ENCODE measurements at places on chromosomes 12 and 14.

DNA sequence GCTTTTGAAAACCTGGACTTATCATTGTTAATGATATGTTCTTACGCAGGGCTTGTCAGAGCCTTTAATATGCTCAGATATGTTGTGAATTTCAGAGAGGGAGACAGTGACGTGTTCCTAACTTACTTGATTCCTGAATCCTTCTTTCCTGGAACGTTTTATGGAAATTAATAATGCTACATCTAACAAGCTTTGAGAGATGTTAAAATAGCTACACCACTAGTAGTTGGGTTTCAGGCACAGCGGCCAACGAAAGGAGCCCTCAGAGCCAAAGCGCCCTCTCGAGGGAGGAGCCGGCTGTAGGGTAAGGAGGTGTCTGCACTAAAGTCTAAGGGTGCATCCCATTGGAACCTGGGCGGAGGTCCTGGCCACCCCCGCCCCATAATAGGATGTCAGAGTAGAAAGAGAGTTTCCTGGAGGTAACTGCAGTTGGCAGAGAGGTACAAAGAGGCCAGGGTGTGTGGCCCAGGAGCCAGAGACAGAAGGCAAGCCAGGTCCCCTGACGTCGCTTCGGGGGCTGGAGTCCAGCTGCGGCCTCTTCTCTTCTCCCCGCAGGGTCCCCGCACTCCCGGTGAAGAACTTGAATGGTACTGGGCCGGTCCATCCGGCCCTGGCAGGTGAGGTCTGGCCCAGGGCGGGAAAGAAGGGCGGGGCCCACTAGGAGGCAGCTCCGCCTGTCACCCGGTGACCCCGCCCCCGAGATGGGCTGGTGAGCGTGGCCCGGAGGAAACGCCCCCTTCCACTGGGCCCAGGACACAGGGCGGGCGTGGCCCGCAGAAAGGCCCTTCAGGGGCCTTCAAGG lies 36.3 kb downstream of the DTX1 start:
- H3K4me3 ChIP-seq: no peak overlapping the region
- no peak for DNase-seq
- peaks cover 2% of the 10 kb centered on the region for H3K27me3 ChIP-seq
- H3K4me1 ChIP-seq: peaks cover 41% of the 10 kb centered on the region

DNA sequence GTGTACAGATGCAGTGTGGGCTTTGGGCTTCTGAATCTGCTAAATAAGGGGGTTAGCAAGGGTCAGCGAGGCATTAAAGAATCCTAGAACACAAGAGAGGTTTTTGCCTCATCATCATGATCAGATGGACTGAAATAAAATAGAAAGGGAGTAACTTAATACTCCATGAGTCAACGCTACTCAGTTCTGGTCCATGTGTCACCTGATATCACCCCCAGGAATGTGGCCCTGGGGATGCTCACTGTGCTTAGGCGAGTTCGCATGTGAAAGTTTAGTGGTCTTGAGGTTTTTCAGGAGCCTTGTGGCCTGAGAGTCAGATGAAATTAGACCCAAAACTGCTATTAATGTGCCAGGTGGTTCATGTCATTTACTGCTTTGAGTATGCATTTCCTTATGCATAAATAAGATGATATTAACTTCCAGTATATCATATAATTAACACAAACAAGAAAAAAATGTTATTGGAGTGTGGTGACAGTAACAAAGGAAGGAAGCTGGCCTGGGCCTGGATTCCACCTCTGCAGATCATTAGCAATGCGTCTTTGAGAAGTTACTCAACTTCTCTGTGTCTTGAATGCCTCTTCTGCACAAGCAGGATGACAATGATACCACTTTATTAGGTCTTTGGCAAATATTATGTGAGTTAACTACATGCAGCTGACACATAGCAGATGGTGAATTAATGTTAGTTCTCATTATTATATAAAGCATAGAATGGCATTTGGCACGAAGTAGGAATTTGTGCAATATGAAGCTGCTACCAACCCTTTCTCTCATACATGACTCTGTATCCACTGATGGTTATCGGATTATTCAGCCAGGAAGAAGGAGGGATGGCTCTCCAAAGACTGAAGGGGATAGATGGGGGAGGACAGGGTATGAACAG lies 1272.6 kb downstream of the AACS start:
- H3K4me1 ChIP-seq: no peaks in the 10 kb centered on the region
- no peak overlapping the region for H3K4me3 ChIP-seq
- no peaks in the 10 kb centered on the region for H3K27me3 ChIP-seq
- H3K27ac ChIP-seq: no peak overlapping the region
- H3K36me3 ChIP-seq: no peaks in the 10 kb centered on the region

- peaks cover 11% of the 10 kb centered on the region for H3K36me3 ChIP-seq
- H3K4me3 ChIP-seq: no peak overlapping the region
- H3K27me3 ChIP-seq: no peaks in the 10 kb centered on the region
- DNase-seq: no peak
These were observed 1.9 kb upstream of the HAL start for GRCh38 chr12:95997911-95998510.

DNA sequence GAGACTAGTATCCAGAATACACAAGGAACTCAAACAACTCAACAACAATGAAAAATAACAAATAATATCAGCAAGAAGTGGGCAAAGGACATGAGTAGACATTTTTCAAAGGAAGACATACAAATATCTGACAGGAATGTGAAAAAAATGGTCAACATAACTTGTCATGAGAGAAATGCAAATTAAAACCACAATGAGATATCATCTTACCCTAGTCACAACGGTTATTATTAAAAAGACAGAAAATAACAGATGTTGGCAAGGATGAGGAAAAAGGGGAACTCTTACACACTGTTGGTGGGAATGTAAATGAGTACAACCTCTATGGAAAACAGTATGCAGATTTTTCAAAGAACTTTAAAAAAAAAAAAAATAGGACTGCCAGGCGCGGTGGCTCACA lies 20.4 kb downstream of the VWF start:
- H3K36me3 ChIP-seq: no peaks in the 10 kb centered on the region
- H3K27ac ChIP-seq: no peak overlapping the region
- peaks cover 7% of the 10 kb centered on the region for H3K27me3 ChIP-seq
- DNase-seq: no peak
- H3K4me1 ChIP-seq: no peaks in the 10 kb centered on the region

- no peaks in the 10 kb centered on the region for H3K27me3 ChIP-seq
- H3K4me1 ChIP-seq: no peaks in the 10 kb centered on the region
- H3K27ac ChIP-seq: no peak overlapping the region
- no peaks in the 10 kb centered on the region for H3K36me3 ChIP-seq
These were observed 151.4 kb downstream of the KTN1 start for GRCh38 chr14:55731311-55731872.

GRCh38 chr12:74456431-74456830 lies 81.2 kb upstream of the ATXN7L3B start:
- H3K36me3 ChIP-seq: no peaks in the 10 kb centered on the region
- DNase-seq: no peak
- no peaks in the 10 kb centered on the region for H3K27me3 ChIP-seq

DNA sequence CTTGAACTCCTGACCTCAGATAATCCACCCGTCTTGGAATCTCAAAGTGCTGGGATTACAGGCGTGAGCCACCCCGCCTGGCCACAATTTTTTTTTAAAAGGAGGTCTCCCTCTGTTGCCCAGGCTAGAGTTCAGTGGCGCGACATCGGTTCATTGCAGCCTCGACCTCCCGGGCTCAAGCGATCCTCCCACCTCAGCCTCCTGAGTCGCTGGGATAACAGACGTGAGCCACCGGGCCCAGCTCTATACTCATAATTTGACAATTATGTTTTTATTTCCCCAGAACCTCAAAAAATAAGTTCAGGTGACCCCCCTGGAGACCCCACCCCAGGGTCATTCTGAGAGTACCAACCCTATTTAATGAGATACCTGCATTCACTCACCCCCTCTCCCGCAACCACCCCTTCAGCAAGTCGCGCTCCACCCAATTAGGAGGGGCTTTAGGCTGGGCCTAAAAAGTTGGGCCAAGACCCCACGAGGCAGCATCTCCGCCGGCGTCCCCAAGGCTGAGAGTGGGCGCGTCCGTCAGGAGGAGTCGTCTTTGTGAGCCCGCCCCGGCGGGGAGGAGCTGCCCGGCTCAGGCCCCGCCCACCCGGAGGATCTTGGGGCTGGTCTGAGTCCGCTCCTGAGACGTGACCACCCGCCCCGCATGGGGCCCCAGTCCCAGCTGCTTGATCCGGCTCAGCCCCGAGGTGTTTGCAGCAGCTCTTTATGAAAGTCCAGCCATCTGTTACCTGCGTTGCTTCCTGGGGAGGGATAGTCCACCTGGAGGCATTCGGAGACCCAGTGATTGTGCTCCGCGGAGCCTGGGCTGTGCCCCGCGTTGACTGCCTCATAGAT lies at the start of gene ANKRD33:
Gene ANKRD33, plus strand, starts transcription at position 628 of the 840 bp plus-strand sequence. Its CDS starts 84 bp downstream, at position 712.
- peaks cover 12% of the 10 kb centered on the region for H3K4me1 ChIP-seq
- H3K36me3 ChIP-seq: no peaks in the 10 kb centered on the region
- H3K4me3 ChIP-seq: no peak within 1 kb of the TSS
- DNase-seq: no peak
- H3K27ac ChIP-seq: no peak within 1 kb of the TSS

GRCh38 chr14:24436355-24437019 lies 6.1 kb downstream of the SDR39U1 start:
- peak; percentile 34 for DNase-seq
- no peak overlapping the region for H3K27ac ChIP-seq
- no peaks in the 10 kb centered on the region for H3K27me3 ChIP-seq

DNA sequence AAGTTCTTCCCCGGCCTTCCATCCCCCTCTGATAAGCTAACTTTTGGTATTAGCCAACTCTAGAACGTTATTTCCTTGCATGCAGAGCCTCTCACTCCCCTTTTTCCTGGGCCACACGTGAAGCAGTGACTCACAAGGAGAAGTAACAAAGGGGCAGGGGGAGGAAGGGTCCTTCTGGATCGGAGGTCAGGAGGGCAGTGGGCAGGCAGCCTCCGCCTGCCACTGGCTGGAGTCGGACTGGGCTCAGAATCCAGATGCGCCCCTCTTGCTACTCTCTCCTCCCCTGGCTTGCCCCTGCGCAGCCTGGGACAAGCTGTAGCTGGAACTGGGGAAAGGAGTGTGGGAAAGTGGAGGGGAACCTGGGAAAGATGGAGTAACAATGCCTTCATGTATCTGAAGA lies 55.0 kb downstream of the TPCN1 start:
- no peak for DNase-seq
- H3K36me3 ChIP-seq: peaks cover 2% of the 10 kb centered on the region
- no peak overlapping the region for H3K4me3 ChIP-seq

- H3K27ac ChIP-seq: no peak overlapping the region
- no peaks in the 10 kb centered on the region for H3K4me1 ChIP-seq
- DNase-seq: no peak
- H3K4me3 ChIP-seq: no peak overlapping the region
- no peaks in the 10 kb centered on the region for H3K27me3 ChIP-seq
- no peaks in the 10 kb centered on the region for H3K36me3 ChIP-seq
These were observed 7.8 kb upstream of the TAS2R46 start for GRCh38 chr12:11069854-11070365.

DNA sequence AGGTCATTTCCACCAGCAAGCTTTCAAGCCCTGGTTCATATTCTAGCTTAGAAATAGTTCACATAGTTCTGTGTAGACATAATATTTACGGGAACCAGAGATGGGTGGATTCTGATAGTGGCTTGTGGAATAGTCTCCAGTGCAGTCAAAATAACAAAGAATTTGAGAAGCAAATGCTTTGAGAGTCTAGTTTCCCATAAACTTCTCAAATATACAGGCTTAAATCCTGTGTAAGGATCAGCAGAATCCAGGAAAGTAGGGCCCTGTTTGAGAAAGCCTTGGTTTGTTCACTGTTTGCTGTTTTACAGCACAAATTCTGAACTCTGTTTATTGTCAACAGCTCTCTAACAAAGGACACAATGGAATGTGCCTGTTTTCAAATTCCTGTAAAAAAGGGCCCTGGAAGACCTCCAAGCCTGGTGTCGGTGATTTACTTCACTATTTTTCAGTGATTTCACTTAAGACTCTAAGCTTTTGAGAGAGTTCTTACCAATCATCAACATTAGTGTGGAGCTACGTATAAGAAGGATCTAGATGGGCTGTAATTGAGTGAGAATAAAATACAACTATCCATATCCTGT lies 11.4 kb upstream of the FOS start:
- H3K36me3 ChIP-seq: no peaks in the 10 kb centered on the region
- DNase-seq: no peak
- H3K27ac ChIP-seq: no peak overlapping the region
- H3K4me3 ChIP-seq: no peak overlapping the region
- H3K27me3 ChIP-seq: no peaks in the 10 kb centered on the region

DNA sequence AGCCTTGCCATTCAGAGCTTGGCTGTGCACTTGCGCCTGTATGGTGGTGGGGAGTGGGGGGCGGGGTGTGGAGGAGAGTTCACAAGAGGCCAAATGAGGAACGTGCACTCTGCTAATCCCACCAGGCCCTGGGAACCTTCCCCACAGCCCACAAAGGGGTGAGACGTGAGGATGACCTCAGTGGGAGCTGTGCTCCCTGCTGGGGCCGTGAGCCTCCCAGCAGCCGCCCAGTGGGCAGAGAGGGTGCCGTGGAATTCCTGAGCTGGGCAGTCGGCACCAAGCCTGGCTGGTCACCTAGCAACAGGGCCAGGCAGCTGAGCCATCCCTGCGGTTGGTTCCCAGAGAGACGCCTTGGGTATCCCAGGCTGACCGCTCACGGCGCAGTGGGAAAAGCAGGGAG lies 53.7 kb downstream of the CCNK start:
- no peaks in the 10 kb centered on the region for H3K27me3 ChIP-seq
- no peaks in the 10 kb centered on the region for H3K4me1 ChIP-seq
- no peaks in the 10 kb centered on the region for H3K36me3 ChIP-seq

GRCh38 chr12:52575256-52575655 lies 1.6 kb upstream of the KRT74 start:
- H3K27ac ChIP-seq: no peak overlapping the region
- no peak for DNase-seq
- H3K4me3 ChIP-seq: no peak overlapping the region
- no peaks in the 10 kb centered on the region for H3K36me3 ChIP-seq

- no peaks in the 10 kb centered on the region for H3K27me3 ChIP-seq
- no peak overlapping the region for H3K27ac ChIP-seq
- no peaks in the 10 kb centered on the region for H3K36me3 ChIP-seq
- no peak for DNase-seq
- no peaks in the 10 kb centered on the region for H3K4me1 ChIP-seq
These were observed 112.6 kb upstream of the DYRK2 start for GRCh38 chr12:67535971-67536370.

DNA sequence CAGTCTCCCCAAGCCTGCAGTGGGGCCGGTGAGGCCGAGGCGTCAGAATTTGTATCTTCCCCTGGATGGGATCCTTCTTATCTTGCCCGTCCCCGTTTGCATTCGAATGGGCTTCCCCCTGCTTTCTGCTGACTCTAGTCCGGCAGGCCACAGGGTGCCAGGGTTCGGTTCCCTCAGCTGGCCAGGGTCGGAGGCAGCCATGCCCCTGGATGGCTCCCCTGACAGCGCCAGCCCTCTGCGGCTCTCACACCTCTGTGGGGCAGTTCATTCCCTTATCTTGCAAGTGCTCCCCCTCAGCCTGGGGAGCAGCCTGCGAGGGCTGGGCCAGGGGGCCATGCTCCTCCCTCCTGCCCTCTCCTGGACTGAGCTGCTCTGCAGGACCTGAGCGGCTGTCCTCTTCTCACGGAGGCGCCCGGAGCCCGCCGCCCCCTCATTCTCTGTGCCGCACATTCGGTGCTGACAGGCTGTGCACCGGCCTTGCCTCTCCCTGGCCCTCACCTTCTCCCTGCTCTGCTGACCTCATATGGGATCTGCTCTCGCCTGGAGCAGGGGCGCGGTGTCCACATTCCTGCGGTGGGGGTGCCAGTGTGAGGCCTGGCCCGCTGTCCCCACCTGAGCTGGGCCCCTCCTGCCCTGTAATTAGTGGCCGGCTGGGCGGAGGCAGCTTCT lies 32.8 kb downstream of the KIF26A start:
- H3K4me3 ChIP-seq: no peak overlapping the region
- H3K27ac ChIP-seq: no peak overlapping the region
- H3K4me1 ChIP-seq: no peaks in the 10 kb centered on the region
- H3K36me3 ChIP-seq: no peaks in the 10 kb centered on the region
- H3K27me3 ChIP-seq: no peaks in the 10 kb centered on the region

Data from T-cell (primary cell).